ENCODE measurements at places on chromosomes 11 and 22. TPM values are rescaled to one million over a fixed set of nuclear protein-coding genes. Genes with fewer than 3 reads are reported as not detected.

- DNase-seq: no peak
Observed at GRCh38 chr11:62543680-62544444, 2.7 kb downstream of the AHNAK start.

- peak; percentile 36 for DNase-seq
Observed at GRCh38 chr22:39994566-39995392, at the start of gene FAM83F. Gene FAM83F (plus strand): TSS chr22:39994954. CDS start chr22:39995043, 89 bp downstream.

- DNase-seq: peak; percentile 98
Observed at GRCh38 chr11:65988791-65989592, 13.0 kb downstream of the EIF1AD start.

- DNase-seq: no peak
Observed at GRCh38 chr11:68509066-68509465, 48.5 kb downstream of the PPP6R3 start.

DNA sequence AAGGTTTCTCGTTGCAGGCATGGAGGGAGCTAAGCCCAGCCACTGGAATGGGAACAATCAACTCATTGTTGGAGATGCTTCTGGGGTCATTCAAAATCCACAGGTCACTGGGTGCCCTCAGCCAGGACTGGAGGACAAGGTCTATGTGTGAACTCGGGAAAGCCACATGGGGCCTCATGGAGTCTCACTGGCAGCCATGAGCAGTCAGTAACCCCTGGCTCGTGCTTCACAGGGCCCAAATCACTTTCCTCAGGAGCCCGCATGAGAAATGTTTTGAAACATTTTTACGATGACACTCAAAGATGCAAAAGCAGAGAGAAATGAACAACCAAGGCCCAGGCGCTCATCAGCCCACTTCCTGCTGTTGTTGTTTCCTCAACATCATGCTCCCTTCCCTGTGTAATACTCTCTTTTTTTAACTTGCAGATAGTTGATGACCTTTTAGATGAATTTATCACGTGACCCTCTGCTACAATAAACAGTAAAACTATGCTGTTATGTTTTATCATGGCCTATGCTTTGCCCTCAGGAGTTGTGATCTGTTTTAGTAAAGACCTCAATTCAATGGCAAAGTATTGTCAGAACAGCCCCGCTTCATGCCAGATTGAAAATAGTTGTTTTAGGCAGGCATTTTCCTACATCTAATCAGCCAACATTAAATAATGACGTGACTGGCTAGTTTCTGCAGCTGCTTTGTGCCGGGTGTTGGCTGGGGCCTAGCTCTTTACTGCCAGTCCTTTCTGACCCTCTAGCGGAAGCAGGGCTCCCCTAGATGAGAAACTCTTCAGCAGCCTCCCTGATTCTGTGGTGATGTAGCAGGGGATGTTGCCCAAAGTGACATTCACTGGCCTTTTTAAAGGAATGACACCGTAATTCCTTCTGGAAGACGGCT, 39.7 kb downstream of the ADAMTS15 start:
- no peak for DNase-seq

GRCh38 chr22:50218996-50219727, 18.4 kb downstream of the SELENOO start:
- DNase-seq: no peak

DNA sequence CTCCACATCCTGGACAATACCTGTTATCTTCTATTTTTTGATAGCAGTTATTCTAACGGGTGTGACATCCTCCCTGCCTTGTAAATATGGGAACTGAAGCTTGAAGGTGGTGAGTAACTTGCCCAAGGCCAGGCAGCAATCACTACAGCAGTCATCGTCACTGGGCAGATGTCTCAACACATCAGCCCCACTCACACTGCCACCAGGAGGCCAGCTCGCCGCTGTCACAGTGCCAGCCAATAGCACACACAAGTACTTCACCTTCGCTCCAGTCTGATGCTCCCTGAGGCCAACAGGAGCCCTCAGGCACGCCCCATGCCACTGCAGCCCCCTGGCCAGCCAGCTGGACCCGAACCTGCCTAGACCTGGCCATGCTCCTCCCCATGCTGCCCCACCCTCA, 4.9 kb upstream of the TTLL1 start:
- DNase-seq: no peak

CATSPER1 gene
- total RNA-seq: not detected

LTO1 gene
- 15.9 TPM for total RNA-seq

SNX32 gene
- 1.6 TPM for total RNA-seq

Measured in activated CD8-positive, alpha-beta T cell treated with anti-CD3 and anti-CD28 coated beads for 36 hours (primary cell).